ENCODE measurements at places on chromosomes 3 and 15.

- no peak for DNase-seq
These were observed 71.9 kb downstream of the MGLL start for GRCh38 chr3:127750226-127751031.

DNA sequence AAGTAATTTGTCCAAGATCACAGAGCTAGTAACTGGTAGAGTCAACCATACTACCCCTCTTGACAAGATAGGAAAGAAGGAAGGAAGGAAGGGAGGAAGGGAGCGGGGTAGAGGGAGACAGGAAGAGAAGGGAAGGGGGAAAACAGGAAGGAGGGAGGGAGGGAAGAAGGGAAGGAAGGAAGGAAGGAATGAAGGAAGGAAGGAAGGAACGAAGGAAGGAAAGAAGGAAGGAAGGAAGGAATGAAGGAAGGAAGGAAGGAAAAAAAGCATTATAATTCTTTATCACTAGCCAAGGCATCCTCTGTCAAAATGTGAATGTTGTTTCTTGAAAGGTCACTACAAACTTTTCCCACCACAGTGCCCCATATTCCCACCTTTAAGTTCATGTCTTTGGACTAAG lies 223.6 kb downstream of the SHQ1 start:
- no peak for DNase-seq

GRCh38 chr3:126261037-126261436 lies 80.7 kb upstream of the ALDH1L1 start:
- DNase-seq = no peak

DNA sequence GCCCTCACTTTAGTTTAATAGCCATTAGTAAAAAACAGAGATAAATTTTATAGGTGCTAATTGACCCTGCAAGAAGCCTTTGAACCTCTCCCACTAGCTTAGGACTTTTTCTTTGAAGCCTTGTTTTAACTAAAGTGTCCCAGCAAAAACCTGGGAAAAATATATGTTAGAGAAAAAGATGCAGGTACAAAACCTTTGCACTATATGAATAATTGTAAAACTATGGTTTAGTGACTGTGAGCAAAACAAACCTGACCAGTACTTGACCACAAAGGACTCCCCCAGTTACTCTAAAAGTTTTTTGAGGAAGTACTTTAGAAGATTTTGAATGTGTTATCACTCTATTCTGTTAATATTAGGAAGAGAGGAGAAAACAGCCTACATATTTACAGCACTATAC lies 123.3 kb upstream of the TP63 start:
- DNase-seq = no peak

- no peak for DNase-seq
These were observed 137.3 kb downstream of the MECOM start for GRCh38 chr3:169526246-169526645.

- DNase-seq = no peak
These were observed 200.0 kb downstream of the CACNA2D3 start for GRCh38 chr3:54322354-54322753.

- DNase-seq = no peak
These were observed 601.1 kb downstream of the FHIT start for GRCh38 chr3:60650171-60650570.

DNA sequence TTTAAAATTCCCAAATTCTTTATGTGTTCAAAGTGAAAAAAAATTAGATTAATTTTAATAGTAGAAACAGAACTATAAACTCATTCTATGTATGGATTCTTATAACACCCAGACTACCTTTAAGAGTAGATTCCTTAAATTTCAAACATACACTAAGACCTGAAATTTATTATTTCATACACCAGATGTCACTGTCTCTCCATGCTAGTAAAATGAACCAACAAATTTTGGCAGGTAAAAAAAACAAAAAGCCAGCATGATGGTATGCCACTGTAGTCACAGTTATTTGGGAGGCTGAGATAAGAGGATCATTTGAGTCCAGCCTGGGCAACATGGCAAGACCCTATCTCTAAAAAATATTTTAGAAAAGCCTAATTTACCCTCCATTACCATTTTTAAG lies 461.3 kb upstream of the NAALADL2 start:
- DNase-seq = no peak

All from CD4-positive, alpha-beta T cell treated with Interleukin-17A for 4 hours (primary cell).